ENCODE measurements at places on chromosomes 4 and X. TPM values are rescaled to one million over a fixed set of nuclear protein-coding genes. Genes with fewer than 3 reads are reported as not detected.

GRCh38 chr4:147157860-147158701, 212.4 kb upstream of the TTC29 start:
- no peaks in the 10 kb centered on the region for H3K4me1 ChIP-seq
- DNase-seq = no peak
- peak overlapping the region; percentile 31 for H3K27ac ChIP-seq
- H3K36me3 ChIP-seq = no peaks in the 10 kb centered on the region

- H3K4me1 ChIP-seq = no peaks in the 10 kb centered on the region
- no peaks in the 10 kb centered on the region for H3K27me3 ChIP-seq
- no peaks in the 10 kb centered on the region for H3K36me3 ChIP-seq
- no peak overlapping the region for H3K4me3 ChIP-seq
- DNase-seq = no peak
- no peak overlapping the region for H3K27ac ChIP-seq
These were observed 55.0 kb downstream of the ATP11C start for GRCh38 chrX:139877710-139878414.

DNA sequence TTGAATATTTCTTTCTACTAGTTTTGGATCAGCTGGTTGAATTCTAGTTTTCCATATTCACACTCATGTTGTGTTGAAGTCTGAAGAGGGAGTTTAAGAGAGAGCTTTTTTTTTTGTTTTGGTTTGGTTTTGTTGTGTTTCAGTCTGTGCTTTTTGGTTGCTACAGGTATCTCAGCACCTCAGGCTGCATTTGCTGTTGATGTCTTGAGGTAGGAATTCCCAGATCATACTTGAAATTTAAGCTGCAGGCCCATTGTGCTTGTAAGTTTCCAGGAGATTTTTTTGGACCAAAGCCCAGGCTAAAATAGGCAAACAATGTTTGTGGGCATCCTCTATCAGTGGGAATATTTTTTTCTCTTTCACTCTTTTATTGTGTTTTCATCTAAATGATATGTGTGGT, 190.2 kb upstream of the AGA start:
- no peak overlapping the region for H3K27ac ChIP-seq
- no peaks in the 10 kb centered on the region for H3K27me3 ChIP-seq
- no peak overlapping the region for H3K4me3 ChIP-seq
- H3K36me3 ChIP-seq = no peaks in the 10 kb centered on the region

- no peak for DNase-seq
- no peak overlapping the region for H3K4me3 ChIP-seq
- no peaks in the 10 kb centered on the region for H3K27me3 ChIP-seq
- no peaks in the 10 kb centered on the region for H3K36me3 ChIP-seq
- H3K4me1 ChIP-seq = no peaks in the 10 kb centered on the region
- H3K27ac ChIP-seq = no peak overlapping the region
These were observed 77.6 kb upstream of the RAB40AL start for GRCh38 chrX:102859550-102859871.

DNA sequence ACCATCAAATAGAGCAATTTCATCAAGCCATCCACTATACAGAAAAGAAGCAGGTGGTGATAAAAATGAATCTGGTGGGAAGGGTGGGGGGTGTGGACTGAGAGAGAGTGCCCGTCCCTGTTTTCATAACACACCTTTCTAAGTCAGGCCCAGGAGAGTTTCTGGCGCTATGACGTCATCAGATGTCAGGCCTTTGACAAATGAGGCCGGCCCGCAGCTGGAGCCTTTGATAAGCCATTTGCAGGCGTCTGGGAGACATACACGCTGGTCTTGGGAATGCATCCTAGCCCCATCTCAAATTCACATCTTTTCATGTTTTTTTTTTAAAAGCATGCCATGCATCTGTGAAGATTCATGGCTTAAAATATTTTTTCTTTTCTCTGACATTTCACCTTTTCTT, 404.5 kb downstream of the BCOR start:
- H3K4me3 ChIP-seq = no peak overlapping the region
- H3K27ac ChIP-seq = no peak overlapping the region
- H3K27me3 ChIP-seq = peaks cover 8% of the 10 kb centered on the region
- peaks cover 5% of the 10 kb centered on the region for H3K4me1 ChIP-seq

GRCh38 chr4:67820903-67821302, 62.9 kb downstream of the TMPRSS11D start:
- no peaks in the 10 kb centered on the region for H3K4me1 ChIP-seq
- no peak for DNase-seq
- no peaks in the 10 kb centered on the region for H3K27me3 ChIP-seq
- H3K27ac ChIP-seq = no peak overlapping the region
- no peak overlapping the region for H3K4me3 ChIP-seq

DNA sequence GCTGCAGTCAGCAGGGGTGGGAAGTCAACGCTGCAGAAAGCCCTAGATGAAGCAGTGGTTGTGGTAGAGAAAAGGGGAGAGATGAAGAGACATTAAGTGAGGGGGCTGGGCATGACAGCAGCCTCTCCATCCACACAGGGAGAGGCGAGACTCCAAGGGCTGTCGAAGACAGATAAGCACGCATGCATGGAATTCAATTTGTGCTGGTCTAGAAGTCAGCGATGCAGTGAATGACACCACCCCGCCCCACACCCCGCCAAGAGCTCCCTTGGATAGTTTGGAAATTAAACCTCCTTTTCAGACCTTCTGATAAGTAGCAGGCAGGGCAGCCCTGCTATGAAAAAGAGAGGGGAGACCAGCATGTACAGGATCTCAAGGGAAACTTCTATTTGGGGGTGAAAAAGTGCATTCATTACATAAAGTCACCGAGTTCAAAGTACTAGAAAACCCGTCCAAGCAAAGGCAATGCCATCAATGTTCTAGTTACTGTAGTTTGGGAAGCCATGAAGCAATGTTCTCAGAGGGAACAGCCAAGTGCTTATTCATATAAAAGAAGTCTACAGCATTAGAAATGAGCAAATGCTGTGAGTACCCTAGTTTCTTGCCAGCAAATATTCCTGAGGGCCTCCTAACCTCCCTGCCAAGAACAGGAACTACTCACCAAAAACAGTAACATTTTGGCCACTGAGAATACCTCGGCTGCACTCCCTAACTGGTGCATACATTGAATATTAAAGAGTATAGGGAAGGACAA, 152.3 kb upstream of the ANXA10 start:
- no peak for DNase-seq
- no peaks in the 10 kb centered on the region for H3K4me1 ChIP-seq
- no peak overlapping the region for H3K4me3 ChIP-seq
- H3K27me3 ChIP-seq = no peaks in the 10 kb centered on the region

GRCh38 chr4:47913861-47914219, 543 bp downstream of the NFXL1 start:
- DNase-seq = peak; percentile 33
- H3K4me1 ChIP-seq = peaks cover 7% of the 10 kb centered on the region
- no peaks in the 10 kb centered on the region for H3K27me3 ChIP-seq

DNA sequence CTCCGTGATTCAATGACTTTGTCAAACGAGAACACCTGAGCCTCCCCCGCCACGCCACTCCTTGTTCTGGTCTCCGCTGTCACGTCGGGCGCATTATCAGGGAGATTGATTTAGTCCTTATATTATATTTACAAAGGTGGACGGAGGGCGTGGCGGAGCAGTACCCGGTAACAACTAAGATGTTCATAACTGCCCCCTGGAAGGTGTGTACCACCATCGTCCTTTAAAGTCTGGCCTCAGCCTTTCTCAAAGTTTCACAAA, 284.2 kb downstream of the PACRGL start:
- peaks cover 2% of the 10 kb centered on the region for H3K27me3 ChIP-seq
- H3K4me1 ChIP-seq = no peaks in the 10 kb centered on the region
- H3K27ac ChIP-seq = no peak overlapping the region
- no peak overlapping the region for H3K4me3 ChIP-seq
- H3K36me3 ChIP-seq = no peaks in the 10 kb centered on the region

GRCh38 chrX:83934220-83934619, 73.3 kb downstream of the CYLC1 start:
- DNase-seq = no peak
- H3K36me3 ChIP-seq = no peaks in the 10 kb centered on the region
- no peaks in the 10 kb centered on the region for H3K4me1 ChIP-seq

DNA sequence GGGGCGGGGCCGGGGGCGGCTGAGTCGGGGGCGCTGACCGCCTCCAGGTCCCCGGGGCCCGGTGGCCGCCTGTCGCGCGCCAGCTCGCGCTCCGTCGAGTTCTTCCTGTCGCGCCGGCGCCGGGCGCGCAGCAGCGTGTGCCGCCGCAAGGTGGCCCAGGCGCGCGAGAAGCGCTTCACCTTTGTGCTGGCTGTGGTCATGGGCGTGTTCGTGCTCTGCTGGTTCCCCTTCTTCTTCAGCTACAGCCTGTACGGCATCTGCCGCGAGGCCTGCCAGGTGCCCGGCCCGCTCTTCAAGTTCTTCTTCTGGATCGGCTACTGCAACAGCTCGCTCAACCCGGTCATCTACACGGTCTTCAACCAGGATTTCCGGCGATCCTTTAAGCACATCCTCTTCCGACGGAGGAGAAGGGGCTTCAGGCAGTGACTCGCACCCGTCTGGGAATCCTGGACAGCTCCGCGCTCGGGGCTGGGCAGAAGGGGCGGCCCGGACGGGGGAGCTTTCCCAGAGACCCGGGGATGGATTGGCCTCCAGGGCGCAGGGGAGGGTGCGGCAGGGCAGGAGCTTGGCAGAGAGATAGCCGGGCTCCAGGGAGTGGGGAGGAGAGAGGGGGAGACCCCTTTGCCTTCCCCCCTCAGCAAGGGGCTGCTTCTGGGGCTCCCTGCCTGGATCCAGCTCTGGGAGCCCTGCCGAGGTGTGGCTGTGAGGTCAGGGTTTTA, 1.5 kb downstream of the ADRA2C start:
- no peaks in the 10 kb centered on the region for H3K36me3 ChIP-seq
- no peak overlapping the region for H3K4me3 ChIP-seq
- H3K4me1 ChIP-seq = no peaks in the 10 kb centered on the region
- peaks cover 70% of the 10 kb centered on the region for H3K27me3 ChIP-seq
- no peak overlapping the region for H3K27ac ChIP-seq

GRCh38 chr4:153374442-153374841, 30.0 kb downstream of the MND1 start:
- no peak overlapping the region for H3K4me3 ChIP-seq
- no peak overlapping the region for H3K27ac ChIP-seq
- H3K27me3 ChIP-seq = no peaks in the 10 kb centered on the region
- DNase-seq = no peak

- H3K36me3 ChIP-seq = no peaks in the 10 kb centered on the region
- H3K27ac ChIP-seq = no peak overlapping the region
- peak; percentile 4 for DNase-seq
These were observed 25.5 kb downstream of the BBS12 start for GRCh38 chr4:122758033-122758432.

- H3K4me3 ChIP-seq = no peak overlapping the region
- DNase-seq = no peak
- no peaks in the 10 kb centered on the region for H3K27me3 ChIP-seq
- H3K27ac ChIP-seq = no peak overlapping the region
- no peaks in the 10 kb centered on the region for H3K4me1 ChIP-seq
- H3K36me3 ChIP-seq = no peaks in the 10 kb centered on the region
These were observed 1383.0 kb upstream of the TENM3 start for GRCh38 chr4:180860089-180860720.

GRCh38 chr4:121822796-121823504, 733 bp downstream of the CCNA2 start:
- peak overlapping the region; percentile 88 for H3K27ac ChIP-seq
- H3K4me3 ChIP-seq = peak overlapping the region; percentile 81
- H3K4me1 ChIP-seq = no peaks in the 10 kb centered on the region
- no peaks in the 10 kb centered on the region for H3K27me3 ChIP-seq

DNA sequence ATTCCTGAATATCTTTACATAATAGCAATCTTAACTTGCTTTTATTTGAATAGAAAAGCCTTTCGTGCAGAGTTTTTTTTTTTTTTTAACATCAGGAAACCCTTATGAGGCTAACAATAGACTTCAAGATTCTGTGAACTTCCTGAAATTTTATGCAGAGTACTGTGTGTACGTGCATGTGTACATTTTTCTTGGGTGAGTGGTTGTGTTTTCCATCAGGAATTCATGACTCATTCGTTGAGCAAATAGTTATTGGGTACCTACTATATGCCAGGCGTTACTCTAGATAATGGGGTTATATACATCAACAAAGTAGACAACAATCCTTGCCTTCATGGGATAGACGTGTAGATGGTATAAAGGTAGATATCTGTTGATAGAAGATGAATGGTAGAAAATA, 59.1 kb downstream of the MRPL1 start:
- no peaks in the 10 kb centered on the region for H3K27me3 ChIP-seq
- H3K36me3 ChIP-seq = no peaks in the 10 kb centered on the region
- no peak overlapping the region for H3K4me3 ChIP-seq
- no peak overlapping the region for H3K27ac ChIP-seq
- DNase-seq = no peak
- no peaks in the 10 kb centered on the region for H3K4me1 ChIP-seq

GRCh38 chr4:182307746-182308145, 64.5 kb downstream of the TENM3 start:
- no peaks in the 10 kb centered on the region for H3K36me3 ChIP-seq
- no peaks in the 10 kb centered on the region for H3K27me3 ChIP-seq
- H3K4me1 ChIP-seq = no peaks in the 10 kb centered on the region
- H3K27ac ChIP-seq = no peak overlapping the region
- no peak overlapping the region for H3K4me3 ChIP-seq

DNA sequence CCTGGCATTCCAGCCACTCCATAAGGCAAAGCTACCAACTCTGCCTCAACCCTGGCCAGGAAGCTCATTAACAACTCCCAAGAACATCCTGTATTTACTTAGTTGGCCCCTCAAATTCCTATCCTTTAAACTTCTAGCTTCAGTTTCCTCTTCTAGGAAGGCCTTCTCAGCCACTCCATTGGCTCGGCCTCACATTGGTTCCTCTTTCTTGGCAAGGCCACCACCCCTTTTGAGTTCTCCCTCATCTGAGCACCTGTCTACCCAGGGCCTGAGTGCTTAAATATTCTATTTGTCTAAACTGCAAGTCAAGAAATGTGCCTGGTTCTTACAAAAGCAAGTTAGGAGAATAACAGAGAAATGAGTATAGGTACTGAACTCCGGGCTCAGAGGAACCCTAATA, 10.0 kb downstream of the SMC1A start:
- no peaks in the 10 kb centered on the region for H3K4me1 ChIP-seq
- H3K36me3 ChIP-seq = peaks cover 70% of the 10 kb centered on the region
- no peak for DNase-seq
- no peaks in the 10 kb centered on the region for H3K27me3 ChIP-seq
- no peak overlapping the region for H3K27ac ChIP-seq
- H3K4me3 ChIP-seq = no peak overlapping the region

DNA sequence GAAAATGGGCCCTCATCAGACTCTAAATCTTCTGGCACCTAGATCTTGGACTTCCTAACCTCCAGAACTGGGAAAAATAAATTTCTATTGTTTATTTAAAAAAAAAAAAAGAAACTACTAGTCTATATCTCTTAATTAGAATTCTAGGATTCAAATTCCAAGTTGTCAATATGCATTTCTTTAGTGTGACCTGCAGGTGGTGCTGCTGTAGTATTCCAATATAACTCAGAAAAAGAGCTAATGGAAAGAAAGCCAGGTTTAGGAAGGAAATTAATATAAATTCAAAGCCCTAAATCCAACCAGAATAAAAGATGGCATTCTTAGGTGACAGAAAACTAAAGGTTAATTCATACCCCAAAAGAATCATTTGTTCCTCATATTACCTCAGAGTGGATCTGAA, 80.0 kb upstream of the NALF2 start:
- no peaks in the 10 kb centered on the region for H3K27me3 ChIP-seq
- H3K4me1 ChIP-seq = no peaks in the 10 kb centered on the region
- H3K27ac ChIP-seq = no peak overlapping the region
- H3K4me3 ChIP-seq = no peak overlapping the region
- no peak for DNase-seq

Gene TRPC5OS
- 0.05 TPM for polyA plus RNA-seq

Gene SATL1
- 0.02 TPM for polyA plus RNA-seq

Gene TLR2
- 13.6 TPM for polyA plus RNA-seq

Gene SSX1
- polyA plus RNA-seq = 0.09 TPM

Gene TSPAN7
- polyA plus RNA-seq = 24.3 TPM

Gene COL25A1
- 0.75 TPM for polyA plus RNA-seq

Gene OPRPN
- polyA plus RNA-seq = 0.34 TPM

Gene CENPE
- 2.5 TPM for polyA plus RNA-seq

Gene IL21
- 0.48 TPM for polyA plus RNA-seq
